Stimulated activated CD8-positive, alpha-beta memory T cell treated with anti-CD3 and anti-CD28 coated beads, Interleukin-7, amount 100 ng/mL, for 1 hour (primary cell): ENCODE measurements at places on chromosomes 7 and 10.

- no peak for DNase-seq
These were observed 1.5 kb downstream of the GSDME start for GRCh38 chr7:24755541-24756407.

- DNase-seq, result no peak
These were observed 64.0 kb upstream of the FERD3L start for GRCh38 chr7:19209166-19209696.

- no peak for DNase-seq
These were observed 15.5 kb upstream of the SP4 start for GRCh38 chr7:21412410-21412851.

DNA sequence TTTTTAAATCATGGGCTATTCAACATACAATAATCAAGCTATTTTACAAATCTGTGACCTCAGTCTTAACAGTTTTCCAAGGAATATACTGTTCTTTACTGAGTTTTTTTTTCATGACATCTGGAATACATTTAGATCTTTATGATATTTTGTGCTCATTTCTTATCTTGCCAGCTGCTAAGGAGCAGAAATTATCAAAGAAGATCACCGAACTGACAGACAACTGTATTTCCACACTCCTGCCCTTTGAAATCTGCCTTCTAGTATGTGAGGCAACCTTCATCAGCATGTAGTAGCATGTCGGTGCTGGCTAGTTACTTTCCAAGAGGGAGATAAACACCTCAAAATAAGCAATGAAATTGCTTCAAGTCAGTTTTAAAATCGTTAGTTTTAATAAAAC lies 66.4 kb downstream of the NHLRC2 start:
- DNase-seq, result no peak

DNA sequence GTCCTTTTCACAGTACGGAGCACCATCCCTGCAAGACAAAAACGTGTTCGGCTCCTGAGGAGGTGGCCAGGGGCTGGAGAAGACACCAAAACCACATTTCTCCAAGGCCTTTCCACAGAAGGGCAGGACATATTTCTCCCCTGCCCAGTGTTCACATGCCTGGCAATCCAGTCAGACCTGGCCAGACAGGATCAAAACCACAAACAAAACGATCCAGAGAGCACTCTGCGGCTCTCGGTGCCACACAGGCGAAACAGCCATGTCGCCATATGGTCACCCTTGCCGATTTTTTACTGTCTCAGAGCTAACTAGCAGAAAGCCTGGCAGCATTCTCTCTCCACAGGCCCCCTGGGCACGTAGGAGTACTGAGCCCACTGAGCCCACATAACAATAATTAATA lies 113.0 kb downstream of the ABLIM1 start:
- no peak for DNase-seq

DNA sequence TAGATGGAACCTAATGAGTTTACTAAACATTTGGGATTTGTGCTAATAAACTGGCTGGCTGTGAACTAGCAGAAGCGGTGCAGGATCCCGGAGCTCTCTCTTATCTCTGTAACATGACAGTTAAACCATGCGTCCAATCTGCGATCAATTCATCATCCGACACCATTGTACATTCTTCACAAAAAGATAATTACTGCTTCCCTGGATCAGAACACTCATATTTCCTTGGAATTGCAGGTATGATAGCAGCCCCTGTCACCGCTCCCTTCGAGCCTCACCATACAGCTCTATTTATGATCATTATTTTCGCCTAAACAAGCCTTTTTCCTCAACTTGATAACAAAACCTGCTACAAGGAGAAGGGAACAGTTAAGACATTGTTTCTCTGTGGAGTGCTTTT lies 18.5 kb downstream of the EBF3 start:
- no peak for DNase-seq

- no peak for DNase-seq
These were observed 50.6 kb downstream of the CACNB2 start for GRCh38 chr10:18190840-18191239.

GRCh38 chr7:122217125-122217524 lies 73.1 kb upstream of the AASS start:
- DNase-seq, result no peak

- no peak for DNase-seq
These were observed 30.8 kb downstream of the SLC16A9 start for GRCh38 chr10:59678884-59679301.

DNA sequence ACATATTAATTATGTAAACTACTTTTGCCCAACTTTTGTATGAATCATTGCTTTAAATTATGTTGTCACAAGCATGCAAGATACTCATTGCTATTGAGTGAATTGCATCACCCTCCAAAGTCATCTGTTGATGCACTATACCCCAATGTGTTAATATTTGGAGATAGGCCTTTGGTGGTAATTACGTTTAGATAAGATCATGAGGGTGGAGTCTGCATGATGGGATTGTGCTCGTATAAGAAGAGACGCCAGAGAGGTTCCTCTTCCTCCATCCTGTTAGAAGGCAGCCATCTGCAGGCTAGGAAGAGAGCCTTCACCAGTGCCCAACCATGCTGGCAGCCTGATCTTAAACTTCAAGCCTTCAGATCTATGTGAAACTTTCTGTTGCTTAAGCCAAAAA lies 95.3 kb upstream of the MAGI2 start:
- no peak for DNase-seq

DNA sequence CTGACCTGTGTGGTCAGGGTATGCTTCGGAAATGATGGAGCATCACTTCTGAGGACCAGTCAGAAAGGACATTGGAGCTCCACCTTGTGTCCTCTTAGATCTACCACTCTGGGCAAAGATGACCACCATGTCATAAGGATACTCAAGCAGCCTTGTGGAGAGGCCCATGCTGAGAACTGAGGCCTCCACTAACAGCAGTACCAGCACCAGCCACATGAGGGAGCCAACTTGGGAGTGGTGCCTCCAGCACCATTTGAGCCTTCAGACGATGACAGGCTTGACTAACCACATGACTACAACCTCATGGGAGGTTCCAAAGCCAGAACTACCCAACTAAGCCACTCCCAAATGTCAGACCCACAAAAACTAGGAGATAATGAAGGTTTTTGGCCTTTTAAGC lies 116.0 kb downstream of the NPTX2 start:
- no peak for DNase-seq

- DNase-seq, result no peak
These were observed 157.0 kb downstream of the TAX1BP1 start for GRCh38 chr7:27897001-27897400.

GRCh38 chr10:103238506-103239252 lies 7.0 kb upstream of the RPEL1 start:
- DNase-seq, result no peak

- no peak for DNase-seq
These were observed 916.2 kb upstream of the GHITM start for GRCh38 chr10:83222832-83223742.

GRCh38 chr7:106128836-106129235 lies 16.7 kb upstream of the SYPL1 start:
- no peak for DNase-seq

DNA sequence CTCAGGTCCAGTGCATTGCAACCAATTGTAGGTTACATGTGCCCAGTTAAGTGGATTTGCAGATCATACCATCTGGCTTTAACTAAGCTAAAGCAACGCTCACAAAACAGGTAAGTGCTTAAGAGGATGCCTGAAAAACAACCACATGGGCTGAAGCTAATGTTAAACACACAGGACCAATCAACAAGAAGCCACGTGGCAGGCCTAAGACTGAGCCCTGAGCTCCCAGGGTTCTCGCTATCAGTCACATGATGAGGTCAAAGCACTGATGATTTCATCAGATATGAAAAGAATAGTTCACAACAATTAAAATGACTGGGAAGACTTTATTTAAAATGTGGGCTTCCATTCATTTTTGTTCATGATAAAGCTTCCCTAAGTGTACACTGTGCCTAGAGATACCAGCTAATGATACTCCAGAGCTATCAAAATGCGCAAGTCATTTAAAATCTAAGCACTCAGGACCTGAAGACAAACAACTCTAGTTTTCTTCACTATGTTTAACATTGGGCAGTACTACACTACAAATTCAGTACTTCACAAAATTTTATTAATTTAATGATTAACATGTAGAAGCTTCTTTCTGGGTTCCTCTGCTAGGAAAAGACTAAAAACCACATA lies 90.6 kb downstream of the PIP4K2A start:
- DNase-seq, result no peak

DNA sequence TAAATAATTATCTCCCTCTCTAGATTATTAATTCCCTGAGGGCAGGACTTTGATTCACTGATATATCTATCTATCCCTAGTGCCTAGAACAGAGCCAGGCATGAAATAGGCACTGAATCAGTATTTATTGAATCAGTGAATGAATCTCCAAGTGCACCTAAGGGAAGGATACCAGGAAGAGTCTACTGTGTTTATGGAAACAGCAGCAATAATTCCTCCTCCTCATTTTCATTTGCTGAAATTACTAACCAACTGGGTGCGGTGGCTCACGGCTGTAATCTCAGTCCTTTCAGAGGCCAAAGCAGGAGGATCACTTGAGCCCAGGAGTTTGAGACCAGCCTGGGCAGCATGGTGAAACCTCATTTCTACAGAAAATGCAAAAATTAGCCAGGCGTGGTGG lies 161.2 kb downstream of the TCF7L2 start:
- DNase-seq, result no peak

DNA sequence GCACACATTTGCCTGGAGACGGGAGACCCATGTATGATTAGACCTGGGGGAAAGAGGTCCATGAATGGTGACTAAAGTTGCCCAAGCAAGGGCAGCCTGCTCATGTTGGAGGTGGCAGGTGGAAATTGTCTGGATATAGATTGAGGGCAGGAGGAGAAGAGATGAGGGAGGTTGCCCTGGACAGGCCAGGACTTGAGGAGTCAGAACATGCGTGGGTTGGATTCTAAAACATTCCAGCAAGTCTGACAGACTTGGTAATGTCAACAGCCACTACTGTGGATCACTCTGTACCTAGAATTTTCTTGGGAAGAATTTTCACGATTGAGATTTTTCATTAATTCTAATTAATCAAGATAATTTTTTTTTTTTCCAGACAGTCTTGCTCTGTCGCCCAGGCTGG lies 19.1 kb upstream of the SVOPL start:
- DNase-seq, result no peak

GRCh38 chr7:24299192-24299591 lies 15.2 kb downstream of the NPY start:
- DNase-seq, result no peak
